ENCODE measurements at places on chromosomes 3 and 15. TPM values are rescaled to one million over a fixed set of nuclear protein-coding genes. Genes with fewer than 3 reads are reported as not detected.

DNA sequence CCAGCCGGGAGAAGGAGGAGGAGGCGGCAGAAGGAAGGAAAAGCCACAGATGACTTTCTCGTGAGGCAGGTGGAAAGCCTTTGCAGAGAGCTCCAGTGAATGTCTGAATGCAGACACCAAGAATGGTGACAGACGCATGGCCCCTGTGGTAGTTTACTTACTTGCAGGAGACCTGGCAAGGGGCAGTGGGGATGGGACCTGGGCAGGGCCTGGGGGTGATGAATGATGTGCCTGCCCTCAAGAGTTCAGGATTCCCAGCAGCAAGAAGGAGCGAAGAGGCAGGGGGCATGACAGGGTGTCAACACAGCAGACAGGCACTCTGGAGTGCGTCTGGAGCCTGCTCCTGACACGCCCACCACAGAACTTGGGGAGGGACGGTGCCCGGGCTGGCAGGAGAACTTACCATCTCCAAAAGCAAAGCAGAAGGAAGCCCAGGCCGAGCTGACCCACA lies 260.5 kb upstream of the LYSMD4 start:
- H3K36me3 ChIP-seq: no peaks in the 10 kb centered on the region
- no peaks in the 10 kb centered on the region for H3K27me3 ChIP-seq
- DNase-seq: no peak
- H3K4me3 ChIP-seq: no peak overlapping the region
- no peak overlapping the region for H3K27ac ChIP-seq

DNA sequence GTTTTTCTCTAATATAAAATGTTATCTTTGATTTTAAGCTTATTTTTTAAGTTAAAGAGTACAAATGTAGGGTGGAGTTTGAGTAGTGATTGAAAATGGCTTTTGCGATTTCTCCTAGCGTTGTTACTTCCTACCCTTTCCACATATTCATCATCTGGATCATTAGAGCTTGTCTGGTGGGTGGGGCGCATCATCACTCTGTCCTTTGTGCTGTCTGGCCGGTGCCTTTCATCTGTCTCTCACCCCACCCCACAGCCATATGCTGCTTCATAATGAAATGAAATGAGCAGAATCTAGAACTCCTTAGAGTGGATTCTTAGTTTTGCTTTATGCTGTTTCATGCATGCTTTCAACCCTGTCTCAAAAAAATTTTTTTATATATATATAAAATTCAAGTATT lies 44.3 kb downstream of the ATP1B3 start:
- H3K4me1 ChIP-seq: no peaks in the 10 kb centered on the region
- peaks cover 37% of the 10 kb centered on the region for H3K36me3 ChIP-seq
- H3K27ac ChIP-seq: no peak overlapping the region
- no peak overlapping the region for H3K4me3 ChIP-seq
- DNase-seq: no peak
- H3K27me3 ChIP-seq: no peaks in the 10 kb centered on the region

DNA sequence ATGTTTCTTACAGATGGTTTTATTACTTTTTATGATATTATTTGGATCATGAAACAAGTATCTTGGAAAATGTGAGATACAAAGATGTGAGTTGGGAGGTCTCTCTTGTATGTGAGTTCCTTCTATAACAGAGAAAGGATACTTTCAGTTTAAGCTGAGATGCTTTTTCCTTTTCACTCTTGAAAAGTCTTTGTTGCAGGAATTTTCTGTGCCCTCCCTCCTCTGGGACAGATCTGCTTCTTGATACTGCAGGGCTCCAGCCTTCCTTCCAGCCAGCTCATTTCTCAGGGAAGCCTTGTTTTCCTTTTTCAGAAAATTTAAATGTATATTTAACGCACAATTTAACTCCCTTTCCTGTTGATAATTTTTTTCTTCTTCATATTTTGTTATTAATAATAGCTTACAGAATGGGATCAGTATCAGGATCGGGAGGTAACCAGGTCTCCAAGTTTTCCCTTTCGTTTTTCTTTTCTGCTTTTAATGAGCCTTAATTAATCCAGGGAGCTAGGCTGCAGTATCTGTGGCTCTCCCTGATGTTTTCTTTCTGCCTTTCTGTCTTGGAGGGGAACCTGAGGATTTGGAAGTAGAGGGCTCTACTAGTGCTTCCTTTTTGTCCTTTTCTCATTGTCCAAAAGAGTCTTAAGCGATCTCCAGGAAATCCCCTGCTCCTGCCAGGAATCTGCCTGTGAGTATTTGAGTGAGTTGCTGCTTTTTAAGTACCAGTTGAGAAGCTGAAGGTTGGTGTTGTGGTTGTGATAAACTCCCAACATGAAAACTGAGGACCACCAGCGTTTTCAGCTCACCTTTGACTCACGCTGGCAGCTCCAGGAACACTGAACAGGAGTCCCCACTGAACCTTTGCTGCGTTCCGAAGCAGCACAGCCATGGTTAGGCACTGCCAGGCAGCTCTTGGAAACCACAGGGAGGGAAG lies 105.7 kb downstream of the IGF1R start:
- no peaks in the 10 kb centered on the region for H3K27me3 ChIP-seq
- H3K4me1 ChIP-seq: peaks cover 4% of the 10 kb centered on the region
- no peak overlapping the region for H3K4me3 ChIP-seq
- H3K36me3 ChIP-seq: no peaks in the 10 kb centered on the region

- H3K4me1 ChIP-seq: no peaks in the 10 kb centered on the region
- DNase-seq: no peak
- H3K27me3 ChIP-seq: no peaks in the 10 kb centered on the region
- H3K27ac ChIP-seq: no peak overlapping the region
- no peak overlapping the region for H3K4me3 ChIP-seq
These were observed 468.7 kb downstream of the CADM2 start for GRCh38 chr3:85427467-85427866.

- no peak overlapping the region for H3K4me3 ChIP-seq
- no peaks in the 10 kb centered on the region for H3K27me3 ChIP-seq
- peaks cover 9% of the 10 kb centered on the region for H3K4me1 ChIP-seq
- no peak overlapping the region for H3K27ac ChIP-seq
These were observed 59.6 kb downstream of the UBP1 start for GRCh38 chr3:33380653-33381052.

DNA sequence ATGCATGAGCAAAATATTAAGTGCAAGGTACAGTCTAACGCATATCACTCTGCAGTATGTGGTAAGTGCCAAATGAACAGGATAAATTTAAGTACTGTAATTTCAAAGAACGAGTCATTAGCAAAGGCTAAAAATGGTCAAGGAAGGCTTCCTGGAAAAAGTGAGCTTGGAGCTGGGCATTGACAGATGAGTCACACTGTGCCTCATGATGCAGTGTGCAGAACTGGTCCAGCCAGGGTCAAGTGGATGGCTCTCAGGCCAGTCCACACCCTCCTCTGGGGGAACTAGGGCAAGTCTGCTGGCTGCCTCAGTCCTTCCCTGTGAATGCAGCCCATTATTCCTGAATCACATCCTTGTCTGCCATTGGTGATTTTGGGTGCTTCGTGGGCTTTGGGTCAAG lies 76.3 kb downstream of the CACNA1D start:
- H3K36me3 ChIP-seq: no peaks in the 10 kb centered on the region
- H3K27me3 ChIP-seq: peaks cover 6% of the 10 kb centered on the region
- H3K27ac ChIP-seq: no peak overlapping the region
- H3K4me3 ChIP-seq: no peak overlapping the region
- H3K4me1 ChIP-seq: no peaks in the 10 kb centered on the region

DNA sequence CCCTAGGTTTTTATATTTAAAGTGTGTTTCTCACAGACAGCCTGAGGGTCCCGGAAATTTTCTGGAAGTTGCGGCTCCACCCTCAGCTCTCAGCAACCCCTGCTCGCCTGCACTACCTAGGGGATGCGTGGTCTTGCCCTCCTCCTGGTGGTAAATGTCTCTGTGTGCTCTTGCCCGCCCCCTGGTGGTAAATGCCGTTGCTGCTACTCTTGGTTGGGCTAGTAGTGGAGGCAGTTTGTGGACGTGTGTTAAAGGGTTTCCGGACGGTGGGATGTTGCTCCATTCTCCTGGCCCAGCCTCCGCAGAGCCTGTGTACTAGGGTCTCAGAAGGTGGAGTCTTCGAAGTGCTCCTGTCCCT lies 27.4 kb downstream of the STOML1 start:
- H3K4me1 ChIP-seq: peaks cover 46% of the 10 kb centered on the region
- peak overlapping the region; percentile 50 for H3K4me3 ChIP-seq
- peak overlapping the region; percentile 85 for H3K27ac ChIP-seq
- DNase-seq: peak; percentile 89

DNA sequence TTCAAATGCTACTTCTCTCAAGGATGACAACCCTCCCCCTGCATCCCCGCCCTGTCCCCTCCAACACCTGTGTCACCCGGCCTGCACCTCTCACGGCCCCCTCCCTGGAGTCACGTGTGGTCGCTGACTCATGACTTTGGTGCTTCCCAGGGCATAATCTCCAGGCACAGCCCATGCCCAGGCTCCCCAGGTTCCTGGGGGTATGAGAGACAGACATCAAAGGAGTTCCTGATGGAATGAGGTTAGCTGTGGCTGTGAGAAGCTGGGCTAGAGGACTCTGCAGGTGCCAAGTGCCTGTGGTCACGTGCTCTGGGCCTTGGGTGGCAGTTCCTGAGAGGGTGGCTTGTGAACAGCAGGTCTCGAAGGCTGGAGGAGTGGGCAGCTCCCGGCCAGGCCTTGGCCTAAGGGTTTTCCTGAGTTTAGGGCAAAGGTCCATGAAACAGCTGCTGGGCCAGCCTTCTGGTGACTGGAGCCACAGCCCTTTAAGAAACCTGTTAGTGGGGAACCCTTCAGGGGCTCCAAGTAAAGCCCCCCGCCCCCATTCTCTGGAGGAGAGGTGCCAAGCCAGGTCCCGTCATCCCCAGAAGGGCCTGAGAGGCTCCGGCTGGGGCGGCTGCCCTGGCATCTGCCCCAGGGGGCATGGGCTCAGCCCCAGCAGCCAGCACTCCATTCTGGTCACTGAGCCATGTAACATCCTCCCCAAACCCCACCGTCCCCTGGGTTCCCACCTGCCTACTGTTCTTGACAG lies 230.0 kb downstream of the XXYLT1 start:
- H3K4me1 ChIP-seq: no peaks in the 10 kb centered on the region
- no peak for DNase-seq
- no peak overlapping the region for H3K4me3 ChIP-seq
- H3K27me3 ChIP-seq: peaks cover 6% of the 10 kb centered on the region

- H3K27ac ChIP-seq: no peak overlapping the region
- peaks cover 12% of the 10 kb centered on the region for H3K27me3 ChIP-seq
- no peaks in the 10 kb centered on the region for H3K4me1 ChIP-seq
- H3K36me3 ChIP-seq: no peaks in the 10 kb centered on the region
These were observed 25.6 kb downstream of the KCNH8 start for GRCh38 chr3:19173945-19174344.

DNA sequence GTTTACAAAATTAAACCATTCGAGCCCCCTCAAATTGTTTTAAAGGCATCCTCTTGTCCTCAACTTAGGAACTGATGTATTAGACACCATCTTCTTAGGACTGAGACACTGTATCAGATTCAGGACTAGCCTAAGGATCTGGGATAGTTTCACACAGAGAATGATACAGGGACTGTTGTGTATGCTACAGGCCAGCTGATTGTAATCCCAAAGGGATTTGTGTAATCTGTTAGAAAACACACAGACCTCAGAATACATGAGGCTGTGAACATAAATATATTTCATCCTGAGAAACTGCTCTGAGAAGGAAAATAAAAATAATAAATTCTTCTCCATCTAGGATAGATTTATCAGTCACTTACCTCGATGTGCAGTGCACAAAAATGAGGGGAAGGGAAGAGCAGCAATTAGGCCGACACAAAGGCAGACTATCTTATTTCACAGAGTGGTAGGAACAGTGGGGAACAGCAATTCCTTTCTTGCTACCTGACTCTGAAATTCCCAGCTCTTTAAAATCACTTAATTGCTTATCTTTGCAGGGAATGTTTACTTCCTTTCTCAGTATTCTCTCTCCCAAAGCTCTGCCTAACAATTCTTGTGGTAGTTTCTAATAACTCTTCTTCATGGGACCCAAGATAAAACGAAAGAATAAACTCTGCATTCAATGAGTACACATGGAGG lies 322.5 kb downstream of the MAGI1 start:
- H3K4me1 ChIP-seq: no peaks in the 10 kb centered on the region
- H3K4me3 ChIP-seq: no peak overlapping the region
- no peaks in the 10 kb centered on the region for H3K27me3 ChIP-seq
- no peak for DNase-seq
- H3K27ac ChIP-seq: no peak overlapping the region

DNA sequence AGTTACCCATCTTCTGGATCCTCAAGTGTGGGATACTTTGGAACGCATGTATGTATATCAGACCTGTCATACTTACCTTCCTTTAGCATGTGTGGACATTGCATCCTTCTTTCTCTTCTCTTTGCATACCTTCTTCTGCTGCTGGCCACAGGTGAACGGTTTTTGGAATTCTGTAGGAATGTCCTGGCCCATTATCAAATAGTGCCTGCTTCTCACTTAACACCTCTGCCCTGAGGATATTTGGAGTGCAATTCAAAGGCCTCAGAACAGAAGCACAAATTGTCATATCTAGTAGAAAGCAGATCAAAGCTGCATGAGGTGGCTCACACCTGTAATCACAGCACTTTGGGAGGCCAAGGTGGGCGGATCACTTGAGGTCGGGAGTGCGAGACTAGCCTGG lies 34.1 kb upstream of the UACA start:
- no peak for DNase-seq
- no peaks in the 10 kb centered on the region for H3K4me1 ChIP-seq
- H3K4me3 ChIP-seq: no peak overlapping the region
- H3K36me3 ChIP-seq: no peaks in the 10 kb centered on the region
- H3K27me3 ChIP-seq: no peaks in the 10 kb centered on the region
- no peak overlapping the region for H3K27ac ChIP-seq

GRCh38 chr3:188759336-188760005 lies 412.3 kb upstream of the TPRG1 start:
- H3K4me3 ChIP-seq: no peak overlapping the region
- no peak for DNase-seq
- H3K36me3 ChIP-seq: no peaks in the 10 kb centered on the region

DNA sequence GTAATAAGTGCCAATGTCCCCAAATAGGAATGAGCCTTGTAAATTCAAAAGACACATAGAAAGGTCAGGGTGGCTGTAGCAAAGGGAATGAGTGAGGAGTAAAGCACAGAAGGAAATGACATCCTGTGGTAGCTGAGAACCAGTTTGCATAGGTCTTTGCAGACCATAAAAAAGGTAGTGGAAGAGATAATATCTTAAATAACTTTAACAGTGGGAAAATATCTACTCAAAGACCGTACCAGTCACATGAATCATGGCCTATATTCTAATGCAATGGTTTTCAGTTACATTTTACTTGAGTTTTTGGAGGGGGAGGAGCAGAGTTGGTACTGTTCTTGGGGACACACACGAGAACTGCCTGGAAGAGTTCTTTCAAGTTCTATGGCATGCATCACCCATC lies 297.3 kb upstream of the ADAMTS9 start:
- H3K27me3 ChIP-seq: no peaks in the 10 kb centered on the region
- H3K4me1 ChIP-seq: no peaks in the 10 kb centered on the region
- no peak overlapping the region for H3K4me3 ChIP-seq
- no peak overlapping the region for H3K27ac ChIP-seq

CCDC80 gene
- not detected for total RNA-seq

SAXO2 gene
- 14.3 TPM for total RNA-seq

TM4SF4 gene
- total RNA-seq: not detected
